ENCODE measurements at places on chromosomes 6 and 20. TPM values are rescaled to one million over a fixed set of nuclear protein-coding genes. Genes with fewer than 3 reads are reported as not detected.

Gene ACTL10
- total RNA-seq = 3.0 TPM

Gene COL21A1
- total RNA-seq = 5.7 TPM

Gene VWA7
- total RNA-seq = 11.1 TPM

Gene VAPB
- 26.7 TPM for total RNA-seq

Measured in transverse colon (tissue), 4 donors.